ENCODE measurements at places on chromosomes 13 and 19.

GRCh38 chr13:42574011-42574410 is at the start of gene TNFSF11:
Gene TNFSF11 (plus strand): TSS chr13:42574152. CDS start chr13:42574304, 152 bp downstream.
- DNase-seq = no peak

- no peak for DNase-seq
Observed at GRCh38 chr13:21688056-21688455, 17.2 kb downstream of the FGF9 start.

DNA sequence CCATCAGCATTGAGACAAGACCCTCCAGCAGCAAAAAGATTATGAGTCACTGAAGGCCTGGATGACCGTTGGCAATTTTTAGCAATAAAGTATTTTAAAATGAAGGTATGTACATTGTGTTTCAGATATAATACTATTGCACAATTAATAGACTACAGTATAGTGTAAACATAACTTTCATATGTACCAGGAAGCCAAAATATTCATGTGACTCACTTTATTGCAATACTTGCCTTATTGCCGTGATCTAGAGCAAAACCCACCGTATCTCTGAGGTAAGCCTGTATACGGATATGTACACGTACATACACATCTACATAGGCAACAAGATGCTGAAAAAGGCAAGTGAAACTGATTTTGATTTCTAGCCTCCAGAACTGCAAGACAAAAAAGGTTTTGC is 103.3 kb downstream of the EDNRB start:
- DNase-seq = no peak

GRCh38 chr13:112836940-112837339 is 132.1 kb upstream of the MCF2L start:
- no peak for DNase-seq

GRCh38 chr19:6218491-6219146 is 61.2 kb downstream of the MLLT1 start:
- peak; percentile 78 for DNase-seq

- DNase-seq = no peak
Observed at GRCh38 chr19:18119013-18119716, 21.6 kb downstream of the MAST3 start.

- DNase-seq = no peak
Observed at GRCh38 chr13:75153834-75154233, 328.1 kb downstream of the TBC1D4 start.

GRCh38 chr13:107845911-107846310 is 369.4 kb downstream of the LIG4 start:
- no peak for DNase-seq

DNA sequence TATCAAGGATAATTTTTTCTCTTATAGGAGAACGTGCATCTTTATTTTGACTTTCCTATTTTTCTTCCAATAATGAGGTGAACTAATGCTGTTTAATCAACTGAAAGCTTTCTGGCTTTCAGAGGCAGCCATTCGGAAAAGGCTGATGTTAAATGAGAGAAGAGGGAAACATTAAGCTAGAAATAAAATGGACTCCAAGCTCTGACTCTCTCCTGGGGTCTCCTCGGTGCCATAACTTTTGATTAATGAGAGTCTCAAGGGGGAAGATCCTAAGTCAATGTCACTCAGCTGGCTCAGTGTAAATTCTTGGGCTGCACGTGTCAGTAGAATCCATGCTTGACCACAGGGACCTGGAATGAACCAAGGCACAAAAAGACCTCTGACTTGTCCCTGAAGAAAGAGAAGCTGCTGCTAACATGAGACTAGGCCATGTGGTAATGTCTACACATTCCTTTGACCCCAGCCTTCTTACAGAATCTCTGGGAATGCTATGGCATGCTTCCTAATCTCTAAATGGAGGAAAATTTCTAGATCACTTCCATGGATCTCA is 152.2 kb upstream of the RFC3 start:
- no peak for DNase-seq

DNA sequence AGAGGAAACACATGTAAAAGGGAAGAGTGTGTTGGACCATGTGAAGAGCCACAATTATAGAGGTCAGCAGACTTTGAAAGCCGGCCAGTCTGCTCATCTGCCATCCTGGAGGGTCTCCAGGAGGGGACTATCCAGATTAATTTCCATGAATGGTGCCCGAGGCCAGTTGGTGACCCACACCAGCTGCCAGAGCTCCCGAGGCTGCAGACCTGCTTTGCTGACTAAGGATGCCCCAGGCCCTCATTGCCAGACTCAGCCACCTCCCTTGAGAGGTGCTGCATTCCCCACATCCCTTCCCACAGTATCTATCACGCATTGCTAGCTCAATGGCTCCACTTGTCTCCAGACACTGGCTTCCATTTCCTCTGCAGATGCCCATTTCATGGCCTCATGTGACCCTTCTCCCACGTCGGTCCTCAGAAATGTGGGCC is 110.3 kb downstream of the NALCN start:
- no peak for DNase-seq

DNA sequence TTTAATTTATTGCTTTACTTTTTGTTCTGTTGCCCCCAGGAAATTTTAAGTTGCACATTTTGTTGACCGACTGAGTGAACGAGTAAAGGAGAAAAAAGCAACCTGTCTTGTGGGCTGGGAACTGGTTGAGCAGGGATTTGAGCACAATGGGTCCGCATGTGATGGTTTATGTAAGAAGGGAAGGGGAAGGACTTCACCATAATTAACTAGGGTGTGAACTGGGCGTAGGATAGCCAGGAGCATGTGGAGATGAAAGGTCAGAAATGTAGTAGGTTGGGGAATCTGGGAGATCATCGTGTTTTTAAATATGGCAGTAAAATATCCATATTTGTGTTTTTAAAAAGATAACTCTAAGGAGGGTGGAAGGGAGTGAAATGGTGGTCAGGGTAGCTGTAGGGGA is 99.9 kb downstream of the GPC5 start:
- no peak for DNase-seq

- no peak for DNase-seq
Observed at GRCh38 chr13:26623125-26623524, 65.6 kb downstream of the WASF3 start.

GRCh38 chr19:3844596-3844995 is 24.2 kb downstream of the ZFR2 start:
- no peak for DNase-seq

GRCh38 chr13:100674572-100674871 is at the start of gene TMTC4:
Gene TMTC4 (minus strand): TSS chr13:100674795. CDS start chr13:100670362, 4,433 bp downstream.
- DNase-seq = peak; percentile 27

- DNase-seq = peak; percentile 10
Observed at GRCh38 chr19:35704218-35704617, at the start of gene ZBTB32. Gene ZBTB32 (plus strand): TSS chr19:35704558. CDS start chr19:35714627, 10,069 bp downstream.

DNA sequence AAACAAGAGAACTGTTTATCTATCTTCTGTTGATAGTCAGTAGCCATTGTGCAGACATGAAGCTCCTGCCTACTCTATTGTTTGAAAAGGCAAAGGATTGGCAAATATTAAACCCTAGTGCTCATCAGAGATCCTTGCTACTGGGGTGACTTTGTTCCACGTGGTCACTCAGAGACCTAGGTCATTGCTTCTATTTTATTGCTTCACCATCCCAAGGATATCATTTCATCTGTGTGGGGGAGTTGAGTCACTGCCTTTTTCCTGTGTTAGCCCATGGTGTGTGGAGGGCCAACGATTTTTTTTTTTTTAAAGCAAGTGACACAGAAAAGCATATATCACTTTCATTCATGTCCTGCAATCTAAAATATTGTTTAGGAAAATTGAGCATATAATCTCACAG is 254.1 kb upstream of the RXFP2 start:
- DNase-seq = no peak

- DNase-seq = no peak
Observed at GRCh38 chr13:40801255-40802217, 12.1 kb downstream of the SLC25A15 start.

GRCh38 chr19:2064395-2064787 is 13.3 kb upstream of the MKNK2 start:
- no peak for DNase-seq

GRCh38 chr13:41407380-41407779 is 50.0 kb upstream of the RGCC start:
- DNase-seq = no peak

DNA sequence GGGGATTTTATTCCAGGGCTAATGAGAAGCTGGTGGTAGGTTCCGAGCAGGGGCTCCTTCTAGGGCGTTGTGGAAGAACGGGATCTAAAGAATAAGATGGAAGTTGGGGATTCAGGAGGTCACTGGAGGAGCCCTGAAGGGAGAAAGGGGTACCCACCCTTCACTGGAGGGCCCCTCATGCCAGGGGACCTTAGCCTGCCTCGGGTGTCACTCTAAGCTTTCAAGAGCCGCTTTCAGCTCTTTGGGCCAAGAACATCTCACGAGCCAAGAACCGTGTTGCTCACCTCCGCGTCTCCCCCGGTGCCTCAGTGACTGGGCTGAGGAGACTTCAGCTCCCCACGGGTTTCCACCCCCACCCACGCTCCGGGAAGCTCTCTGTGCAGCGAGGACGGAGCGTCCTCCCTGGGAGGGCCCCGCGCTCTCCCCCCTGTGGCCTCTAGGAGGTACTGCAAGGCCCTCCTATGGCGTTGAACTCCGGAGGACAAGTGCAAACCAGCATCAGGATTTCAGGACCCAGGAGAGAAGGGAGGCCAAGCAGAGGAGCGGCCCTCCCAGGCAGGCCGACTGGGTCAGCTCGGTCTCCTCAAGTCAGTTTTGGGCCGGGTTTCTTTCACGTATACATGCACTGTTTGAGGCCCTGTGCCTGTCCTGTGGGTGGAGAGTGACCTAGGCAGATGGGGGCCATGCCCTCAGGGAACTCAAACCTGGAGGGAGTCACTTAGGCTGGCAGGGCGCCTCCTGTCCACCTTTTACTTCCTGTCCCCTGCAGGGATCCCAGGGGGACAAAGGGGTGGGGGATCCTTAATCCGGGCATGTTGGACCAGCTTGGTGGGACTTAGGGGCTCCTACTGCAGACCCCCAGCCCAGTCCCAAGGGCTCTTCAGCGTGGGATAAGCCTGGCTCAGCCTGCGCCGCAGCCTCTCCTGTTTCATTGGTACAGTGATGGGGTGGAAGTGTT is 5.1 kb upstream of the KRTDAP start:
- DNase-seq = peak; percentile 84

- no peak for DNase-seq
Observed at GRCh38 chr19:690203-690602, 5.0 kb downstream of the PRSS57 start.

GRCh38 chr13:72960541-72960940 is 98.3 kb upstream of the KLF5 start:
- DNase-seq = no peak

GRCh38 chr19:17522988-17523872 is 11.8 kb downstream of the PGLS start:
- DNase-seq = peak; percentile 92

- DNase-seq = peak; percentile 87
Observed at GRCh38 chr13:51451467-51452360, 1.1 kb downstream of the INTS6 start.

- no peak for DNase-seq
Observed at GRCh38 chr13:25738342-25739196, 313.2 kb downstream of the SHISA2 start.

- DNase-seq = peak; percentile 19
Observed at GRCh38 chr19:12784871-12785430, 6.3 kb upstream of the JUNB start.

DNA sequence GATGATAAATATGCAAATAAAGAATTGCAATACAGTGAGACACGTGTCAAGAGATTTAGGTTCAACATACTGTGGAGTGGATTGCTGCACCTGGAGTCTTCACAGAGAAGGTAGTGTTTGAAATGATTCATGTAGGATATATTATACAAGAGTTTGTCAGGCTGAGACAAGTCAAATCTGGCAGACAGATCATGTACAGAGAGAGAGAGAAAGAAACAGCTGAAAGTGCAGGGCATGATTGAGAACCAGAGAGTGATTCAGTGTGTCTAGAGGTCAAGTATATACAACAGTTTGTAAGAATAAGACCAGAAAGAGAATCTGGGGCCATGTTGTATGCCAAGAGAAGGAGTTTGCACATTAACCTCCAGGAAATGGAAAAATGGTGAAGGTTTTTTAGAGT is 2.1 kb upstream of the VWA8 start:
- no peak for DNase-seq

- DNase-seq = no peak
Observed at GRCh38 chr13:113002206-113002912, 33.3 kb downstream of the MCF2L start.

- DNase-seq = peak; percentile 54
Observed at GRCh38 chr19:39738814-39739213, 985 bp upstream of the CLC start.

DNA sequence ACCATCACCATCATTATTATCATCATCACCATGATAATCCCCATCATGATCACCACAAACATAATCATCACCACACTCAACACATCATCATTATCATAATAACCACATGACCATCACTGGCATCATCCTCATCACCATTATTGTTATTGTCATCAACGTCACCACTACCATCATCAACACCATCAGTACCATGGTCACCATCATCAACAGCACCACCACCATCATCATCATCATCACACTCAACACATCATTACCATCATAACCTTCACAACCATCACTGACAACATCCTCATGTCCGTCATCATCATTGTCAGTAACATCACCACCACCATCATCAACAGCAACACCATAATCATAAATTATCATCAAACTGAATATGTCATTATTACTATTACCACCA is 73.2 kb downstream of the MBD3L1 start:
- DNase-seq = no peak

DNA sequence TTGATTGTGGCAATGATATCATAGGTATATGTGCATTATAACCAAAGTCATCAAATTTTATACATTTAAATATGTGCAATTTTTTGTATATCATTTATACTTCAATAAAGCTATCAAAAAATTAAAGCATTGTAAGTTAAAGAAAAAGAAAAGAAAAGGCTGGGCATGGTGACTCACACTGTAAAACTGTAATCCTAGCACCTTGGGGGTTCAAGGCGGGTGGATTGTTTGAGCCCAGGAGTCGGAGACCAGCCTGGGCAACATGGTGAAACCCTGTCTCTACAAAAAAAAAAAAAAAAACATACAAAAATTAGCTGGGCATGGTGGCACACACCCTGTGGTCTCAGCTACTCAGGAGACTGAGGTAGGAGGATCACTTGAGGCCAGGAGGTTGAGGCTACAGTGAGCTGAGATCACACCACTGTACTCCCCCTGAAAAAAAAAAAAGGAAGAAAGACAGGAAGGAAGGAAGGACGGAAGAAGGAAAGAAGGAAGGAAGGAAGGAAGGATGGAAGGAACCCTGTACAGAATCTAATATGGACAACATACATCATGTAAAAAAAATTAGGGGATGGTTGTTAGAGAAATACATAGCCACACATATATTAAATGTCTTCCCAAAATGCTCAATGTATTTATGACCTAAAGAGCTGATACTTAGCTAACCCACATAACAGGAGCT is 21.7 kb upstream of the SLC25A30 start:
- no peak for DNase-seq

- no peak for DNase-seq
Observed at GRCh38 chr19:1884291-1884718, 991 bp downstream of the ABHD17A start.
